ENCODE measurements at places on chromosomes 1 and 21.

DNA sequence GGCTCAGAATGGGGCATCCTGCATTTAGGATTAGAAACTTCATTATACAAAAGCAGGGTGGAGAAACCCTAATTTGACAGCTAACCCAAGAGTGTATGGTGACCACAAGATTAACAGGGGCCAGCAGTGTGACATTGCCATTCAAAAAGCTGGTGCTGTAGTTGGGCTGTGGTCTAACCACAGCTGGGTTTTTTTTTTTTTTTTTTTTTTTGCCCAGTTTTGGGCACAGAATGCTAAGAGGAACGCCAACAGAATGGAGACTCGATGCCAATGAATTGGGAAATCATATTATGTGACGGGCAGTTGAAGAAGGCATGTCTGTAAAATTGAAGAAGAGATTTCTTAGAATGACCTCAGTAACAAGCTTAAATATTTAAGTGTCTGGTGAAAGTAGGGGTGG, 58.4 kb downstream of the NFIA start:
- DNase-seq, result no peak

DNA sequence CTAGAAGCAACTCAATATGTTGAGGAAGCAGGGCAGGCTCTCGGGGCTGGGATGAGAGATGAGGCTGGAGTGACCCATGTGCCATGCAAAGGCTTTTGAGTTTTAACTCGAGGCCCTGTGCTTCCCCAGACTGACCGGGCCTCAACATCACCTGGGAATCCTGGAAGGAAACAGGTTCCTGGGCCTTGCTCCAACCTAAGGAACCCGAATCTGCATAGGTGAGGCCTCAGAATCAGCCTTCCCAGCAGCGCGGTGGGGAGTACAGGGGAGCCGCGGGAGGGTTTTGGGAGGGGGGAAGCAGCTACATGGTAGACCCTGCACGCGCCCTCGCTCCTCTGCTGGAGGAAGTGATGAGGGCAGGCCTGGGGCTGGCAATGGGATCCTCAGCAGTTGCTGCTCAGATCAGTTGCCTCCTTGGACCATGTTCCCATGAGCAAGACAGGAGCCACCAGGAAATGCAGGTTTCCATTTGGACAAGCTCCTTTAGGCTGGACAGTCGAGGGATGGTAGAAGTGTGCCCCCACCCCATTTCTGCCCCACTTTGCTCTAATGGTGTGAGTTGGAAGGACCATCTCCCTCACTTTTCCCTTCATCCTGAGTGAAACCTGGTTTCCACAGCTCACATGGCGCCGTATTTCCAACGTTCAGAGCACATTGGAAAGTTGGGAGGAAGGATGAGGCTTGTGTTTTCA, 4.5 kb upstream of the KIAA1614 start:
- DNase-seq, result no peak

GRCh38 chr1:224175617-224176016, 7.4 kb upstream of the DEGS1 start:
- DNase-seq, result peak; percentile 70

DNA sequence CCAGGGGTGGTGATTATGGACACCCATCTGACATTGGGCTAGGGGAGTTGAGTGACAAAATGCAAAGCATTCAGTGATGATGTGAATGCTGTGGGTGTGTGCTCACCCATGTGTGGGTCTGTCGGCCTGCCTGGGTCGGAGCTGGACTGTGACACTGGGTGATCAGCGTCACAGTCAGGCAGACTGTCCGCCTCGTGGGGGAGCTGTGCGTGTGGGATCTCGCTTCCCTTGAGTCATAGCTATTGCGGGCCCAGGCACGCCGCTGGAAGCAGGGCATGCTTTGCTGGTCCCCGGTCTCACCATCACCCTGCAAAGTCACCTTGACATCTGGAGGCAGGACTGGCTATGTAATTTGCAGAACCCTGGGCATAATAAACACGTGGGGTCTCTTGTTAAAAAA, 156.9 kb upstream of the IGSF21 start:
- DNase-seq, result no peak

- DNase-seq, result no peak
Measured at GRCh38 chr1:203907901-203908300, 46.5 kb downstream of the SNRPE start.

DNA sequence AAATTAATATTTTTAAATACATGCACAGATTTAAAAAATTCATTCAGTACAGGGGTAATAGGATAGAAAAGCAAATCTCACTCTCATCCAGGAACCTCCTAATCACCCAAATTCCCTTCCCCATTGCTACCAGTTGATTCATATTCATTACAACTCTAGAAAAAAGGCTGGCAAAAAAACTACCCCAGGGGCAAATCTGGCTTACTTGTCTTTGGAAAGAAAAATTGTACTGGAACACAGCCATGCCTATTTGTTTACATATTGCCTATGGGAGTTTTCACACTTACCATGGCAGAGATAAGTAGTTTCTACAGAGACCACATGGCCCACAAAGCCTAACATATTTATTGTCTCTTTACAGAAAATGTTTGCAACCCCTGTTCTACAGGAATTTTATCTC, 8.9 kb upstream of the RBM34 start:
- DNase-seq, result no peak

DNA sequence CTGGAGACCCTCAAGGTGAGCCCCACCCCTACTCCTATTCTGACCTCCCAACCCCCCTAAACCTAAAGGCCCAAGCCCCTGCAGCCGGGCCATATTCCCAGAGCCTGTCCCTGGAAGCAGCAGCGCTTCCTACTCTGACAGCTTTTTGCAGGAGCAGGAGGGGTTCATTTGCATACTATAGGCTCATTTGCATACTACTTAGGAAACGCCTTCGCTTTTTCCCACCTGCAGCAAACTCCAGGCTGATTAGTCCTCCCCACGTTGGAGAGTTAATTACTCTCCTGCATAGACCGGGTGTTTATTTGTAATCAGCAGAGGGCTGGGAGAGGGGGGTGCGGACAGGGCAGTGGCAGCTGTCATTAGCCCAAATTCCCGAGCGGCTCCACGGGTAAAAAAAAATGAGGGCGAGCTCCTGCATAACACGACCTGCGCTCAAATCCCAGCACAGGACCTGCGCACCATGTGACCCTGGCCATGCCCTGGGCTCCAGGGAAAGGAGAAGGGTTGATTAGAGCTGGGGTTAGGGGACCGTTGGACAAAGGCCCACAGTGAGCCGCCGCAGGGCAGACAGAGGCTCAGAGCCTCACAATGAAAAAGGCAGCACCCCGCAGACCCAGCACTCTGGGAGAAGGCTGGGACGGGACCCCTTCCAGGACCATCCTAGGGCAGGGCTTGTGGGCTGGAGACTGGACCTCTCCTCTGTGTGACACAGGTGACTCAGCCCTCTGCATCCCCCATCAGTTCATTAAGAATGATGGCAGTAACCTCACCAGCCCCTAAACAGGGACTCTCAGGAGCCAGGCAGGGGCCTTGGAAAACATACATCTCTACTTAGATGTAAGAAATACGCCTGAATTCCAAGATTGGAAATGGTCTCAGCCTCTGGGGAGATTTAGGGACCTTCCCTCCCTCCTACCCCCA, 9.9 kb upstream of the C1QA start:
- no peak for DNase-seq

- peak; percentile 38 for DNase-seq
Measured at GRCh38 chr1:205477121-205477758, 21.4 kb upstream of the BLACAT1 start.

GRCh38 chr1:186978596-186979556, 150.1 kb downstream of the PLA2G4A start:
- no peak for DNase-seq

DNA sequence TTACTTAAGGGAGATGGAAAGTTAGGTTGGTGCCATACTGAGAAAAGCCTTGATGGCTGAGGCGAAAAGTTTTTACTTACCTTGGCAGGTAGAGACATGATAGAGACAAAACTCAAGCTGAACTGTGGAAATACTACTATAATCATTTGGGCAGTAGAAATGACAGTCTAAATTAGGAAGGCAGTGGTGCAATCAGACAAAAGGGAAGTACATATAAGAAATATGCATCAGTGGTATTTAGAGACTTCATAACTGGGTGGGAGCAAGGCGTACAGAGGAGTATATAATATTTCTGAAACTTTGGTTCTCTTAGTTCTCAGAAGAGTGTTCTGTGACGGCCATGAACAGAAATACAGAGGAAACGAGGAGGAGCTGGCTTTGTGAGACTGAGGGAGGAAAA, 2.4 kb upstream of the CEP350 start:
- DNase-seq, result no peak

GRCh38 chr1:19083081-19083480, 126.6 kb upstream of the IFFO2 start:
- no peak for DNase-seq

GRCh38 chr1:205970486-205970885, 27.2 kb upstream of the SLC26A9 start:
- no peak for DNase-seq

DNA sequence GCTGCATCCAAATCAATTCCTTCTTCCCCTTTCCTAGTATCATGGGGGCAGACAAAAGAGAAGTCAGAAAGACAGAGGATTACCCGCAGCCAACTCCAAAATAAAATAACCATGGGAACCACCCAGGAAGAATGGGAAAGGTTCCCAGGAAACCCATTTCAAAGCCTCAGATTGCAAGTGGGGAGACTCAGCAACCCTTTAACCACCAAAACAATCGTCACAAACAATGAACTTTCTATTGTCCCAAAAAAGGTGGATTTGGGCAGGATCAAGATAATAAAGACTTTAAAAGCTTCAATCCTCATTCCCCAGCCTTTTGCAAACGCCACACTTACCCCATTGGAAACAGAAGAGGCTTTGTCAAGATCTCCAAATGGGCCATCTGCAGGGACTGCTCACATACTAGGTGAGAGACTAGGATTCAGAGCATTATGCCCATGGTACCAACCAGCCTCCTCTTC, 5.1 kb downstream of the TIAM1 start:
- no peak for DNase-seq

GRCh38 chr1:11944358-11944931, 9.9 kb downstream of the PLOD1 start:
- DNase-seq, result peak; percentile 58

GRCh38 chr21:38761531-38761930, 44.2 kb upstream of the ETS2 start:
- no peak for DNase-seq

GRCh38 chr1:211469938-211470529, 21.9 kb downstream of the RD3 start:
- DNase-seq, result peak; percentile 92

DNA sequence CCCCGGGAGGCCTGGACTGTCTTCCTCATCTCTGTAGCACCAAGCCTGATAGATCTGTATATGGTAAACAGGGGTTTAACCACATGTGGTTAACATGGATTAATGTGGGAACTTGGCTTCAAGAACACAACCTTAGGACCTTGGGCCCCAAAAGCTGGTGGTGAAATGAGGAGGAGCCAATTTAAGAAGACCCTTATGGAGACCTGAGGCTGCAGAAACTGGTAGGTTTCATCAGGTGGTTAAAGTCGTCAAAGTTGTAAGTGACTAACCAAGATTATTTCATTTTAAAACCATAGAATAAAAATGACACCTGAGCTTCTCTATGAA, 14.0 kb downstream of the THEMIS2 start:
- no peak for DNase-seq

Measured in WTC11 (cell line).